Hematopoietic multipotent progenitor cell treated with erythropoietin and hydrocortisone succinate and interleukin-3 and kit ligand, for 6 days (in vitro differentiated cells): ENCODE measurements at places on chromosomes 3 and 15.

GRCh38 chr3:130276203-130276803 lies 69.2 kb upstream of the COL6A5 start:
- peak; percentile 81 for DNase-seq

- no peak for DNase-seq
Measured at GRCh38 chr3:195770081-195770840, 41.5 kb downstream of the MUC4 start.

DNA sequence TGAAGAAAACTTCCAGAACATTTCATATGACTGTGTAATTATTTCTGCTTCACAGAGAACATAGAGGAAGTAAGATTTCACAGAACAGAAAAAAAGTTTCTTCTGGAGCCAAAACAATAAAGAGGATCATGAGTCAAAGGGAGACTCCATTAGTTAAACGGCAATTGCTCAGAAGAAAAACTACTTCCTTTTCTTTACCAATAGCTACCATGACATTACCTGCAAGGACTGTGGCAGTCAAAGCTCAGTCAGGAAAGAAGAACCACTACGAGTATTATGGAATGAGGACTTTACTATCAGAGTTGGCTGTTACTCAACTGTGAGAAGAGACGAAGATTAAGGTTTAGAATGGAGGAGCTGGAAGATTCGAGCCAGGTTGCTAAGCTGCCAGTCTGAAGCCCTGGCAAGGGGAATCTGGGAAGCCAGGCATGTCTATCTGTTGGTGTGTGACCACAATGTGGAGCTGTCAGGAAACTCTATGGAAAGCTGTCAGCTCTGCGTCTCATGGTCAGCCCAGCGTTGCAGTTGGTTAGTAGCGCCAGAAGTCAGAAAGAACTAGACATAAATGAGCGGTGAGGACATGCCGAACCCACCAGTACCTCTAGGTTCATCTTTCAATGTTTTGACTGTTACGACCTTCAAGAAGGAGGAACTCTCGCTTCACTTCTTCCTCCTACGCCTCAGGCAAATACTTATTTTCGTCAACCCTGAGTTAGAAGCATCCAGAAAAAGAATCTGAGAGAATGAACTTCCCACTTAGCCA lies 604.3 kb downstream of the FGF12 start:
- DNase-seq = no peak

DNA sequence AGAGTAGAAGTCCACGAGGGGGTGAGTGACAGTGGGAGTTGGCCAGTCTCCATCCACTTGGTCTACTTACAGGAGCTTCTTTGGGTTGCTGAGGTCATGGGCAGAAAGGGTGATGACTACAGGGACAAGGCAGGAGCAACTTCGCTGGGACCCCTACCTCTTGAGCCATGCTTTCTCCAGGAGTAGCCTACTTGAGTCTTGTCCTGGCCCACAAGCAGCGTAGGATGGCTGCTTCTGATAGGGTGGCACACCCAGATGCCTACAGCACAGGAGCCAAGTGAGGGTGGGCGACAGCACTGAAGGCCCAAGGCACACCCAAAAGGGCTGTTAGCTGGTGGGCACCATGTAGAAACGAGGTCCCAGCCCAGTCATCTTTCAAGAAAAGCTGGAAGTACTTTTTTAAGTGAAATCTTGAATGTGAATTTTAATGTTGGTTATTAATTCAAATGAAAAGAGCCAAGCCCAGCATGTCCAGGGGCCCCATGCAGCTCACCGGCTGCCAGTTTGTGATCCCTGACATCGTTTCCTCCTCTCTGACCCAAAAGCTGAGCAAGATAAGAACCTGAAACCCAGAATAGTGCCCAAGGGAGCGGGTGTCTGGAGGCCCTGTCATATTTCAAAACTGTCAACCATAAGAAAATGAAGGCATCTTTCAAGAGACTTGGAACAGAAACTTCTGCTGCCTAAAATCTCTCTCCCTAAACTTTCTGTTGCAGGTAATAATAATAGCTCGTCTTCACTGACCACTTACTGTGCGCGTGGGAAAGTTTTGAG lies 2.2 kb upstream of the CPEB1 start:
- peak; percentile 41 for DNase-seq

DNA sequence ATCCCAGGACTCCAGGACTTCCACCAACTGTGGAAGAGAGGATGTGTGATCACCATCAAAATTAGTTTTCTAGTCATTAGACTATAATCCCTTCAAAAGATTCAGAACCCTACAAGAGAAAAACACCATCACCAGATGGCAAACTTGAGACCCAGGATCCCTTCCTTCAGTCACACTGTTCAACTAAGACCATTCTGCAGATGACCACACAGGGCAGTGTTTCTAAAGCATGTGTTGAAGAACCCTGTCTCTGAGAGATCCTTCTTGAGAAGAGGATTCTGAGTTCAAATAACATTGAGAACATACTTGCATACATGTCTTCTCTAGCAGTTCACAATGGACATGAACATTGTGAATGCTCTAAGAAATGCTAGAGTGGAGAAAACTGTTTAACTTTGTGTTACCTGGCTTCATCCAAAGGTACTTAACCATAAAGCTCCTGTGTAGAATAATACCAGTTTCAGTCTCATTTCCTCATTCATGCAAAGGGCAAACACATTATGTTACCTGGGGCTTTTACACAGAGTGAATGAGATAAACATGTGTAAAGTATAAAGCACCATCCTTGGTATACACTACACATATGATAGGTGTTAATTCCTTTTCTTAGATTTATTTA lies 2.4 kb upstream of the ADGRG7 start:
- DNase-seq = peak; percentile 12

DNA sequence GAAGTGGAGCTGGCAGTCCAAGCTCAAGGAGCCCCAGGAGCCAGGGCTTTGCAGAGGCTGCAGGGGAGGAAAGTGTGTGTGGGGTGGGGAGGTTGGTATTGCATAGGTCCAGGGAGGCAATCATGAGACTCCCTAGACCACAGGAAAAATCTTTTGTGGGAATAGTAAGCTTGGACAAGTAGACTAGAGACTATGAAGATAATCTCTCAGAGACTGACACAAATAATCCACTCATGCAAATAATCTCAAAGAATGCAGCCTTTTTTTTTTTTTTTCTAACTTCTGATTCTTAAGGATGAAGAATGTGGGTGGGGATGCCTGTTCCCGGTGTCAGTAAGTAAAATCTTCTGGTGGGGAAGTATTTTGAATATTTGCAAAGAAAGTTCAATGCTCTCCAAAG lies 113.7 kb downstream of the GREM1 start:
- no peak for DNase-seq

- peak; percentile 5 for DNase-seq
Measured at GRCh38 chr3:7205962-7206361, 345.0 kb downstream of the GRM7 start.

DNA sequence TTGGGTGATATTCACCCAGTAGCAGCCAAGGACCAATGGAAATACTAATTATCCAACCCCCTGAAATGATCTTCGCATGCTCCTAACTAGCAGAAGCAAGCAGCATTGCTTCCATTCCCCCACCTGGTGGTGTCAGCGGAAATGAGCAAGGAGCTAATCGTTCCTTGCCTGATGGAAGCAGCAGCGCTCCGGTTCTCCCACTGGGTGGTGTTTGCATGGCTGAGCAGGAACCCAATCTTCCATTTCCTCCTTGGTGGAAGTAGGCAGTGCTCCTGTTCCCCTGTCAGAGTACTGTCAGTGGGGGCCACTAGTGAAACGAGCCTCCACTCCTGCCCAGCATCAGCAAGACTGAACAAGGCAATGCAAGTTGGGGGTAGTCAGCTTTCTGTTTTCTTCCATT lies 311.5 kb downstream of the CACNA2D3 start:
- peak; percentile 18 for DNase-seq

- DNase-seq = no peak
Measured at GRCh38 chr15:59221511-59222505, 15.2 kb downstream of the LDHAL6B start.

- no peak for DNase-seq
Measured at GRCh38 chr15:32840507-32841245, 122.9 kb downstream of the GREM1 start.

- DNase-seq = peak; percentile 68
Measured at GRCh38 chr3:37147666-37148065, 26.7 kb downstream of the LRRFIP2 start.

GRCh38 chr15:43127752-43128151 lies 5.6 kb upstream of the TMEM62 start:
- no peak for DNase-seq

GRCh38 chr3:17140670-17141505 lies 256.1 kb downstream of the PLCL2 start:
- DNase-seq = no peak

DNA sequence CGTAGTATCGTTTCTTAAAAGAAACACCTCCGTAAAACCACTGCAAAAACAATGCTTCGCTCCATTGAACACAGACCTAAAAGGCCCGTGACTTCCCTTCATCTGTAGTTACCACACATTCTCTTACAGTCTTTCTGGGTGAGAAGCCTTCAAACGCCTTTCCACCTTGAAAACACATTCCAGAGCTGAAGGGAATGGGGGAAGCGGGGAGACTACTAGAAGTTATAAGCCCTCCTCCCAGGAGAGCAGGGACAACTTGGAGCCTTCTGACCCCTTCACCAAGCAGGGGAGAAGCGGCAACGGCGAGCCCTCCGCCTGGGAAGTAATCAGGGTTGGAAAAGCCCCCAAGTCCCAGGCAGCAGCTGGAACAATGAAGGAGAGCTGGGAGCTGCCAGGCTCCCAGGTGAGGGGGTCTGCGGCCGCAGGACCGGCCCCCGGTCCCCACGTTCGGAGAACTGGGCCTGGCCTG lies 461 bp downstream of the SECISBP2L start:
- DNase-seq = peak; percentile 61

GRCh38 chr3:52022323-52023100 lies 26.8 kb upstream of the RPL29 start:
- peak; percentile 42 for DNase-seq

GRCh38 chr3:9397906-9398699 lies 688 bp downstream of the SETD5 start:
- peak; percentile 77 for DNase-seq

- peak; percentile 87 for DNase-seq
Measured at GRCh38 chr3:71006810-71007785, 576.4 kb downstream of the FOXP1 start.

- no peak for DNase-seq
Measured at GRCh38 chr3:75049533-75049932, 435.1 kb upstream of the CNTN3 start.

DNA sequence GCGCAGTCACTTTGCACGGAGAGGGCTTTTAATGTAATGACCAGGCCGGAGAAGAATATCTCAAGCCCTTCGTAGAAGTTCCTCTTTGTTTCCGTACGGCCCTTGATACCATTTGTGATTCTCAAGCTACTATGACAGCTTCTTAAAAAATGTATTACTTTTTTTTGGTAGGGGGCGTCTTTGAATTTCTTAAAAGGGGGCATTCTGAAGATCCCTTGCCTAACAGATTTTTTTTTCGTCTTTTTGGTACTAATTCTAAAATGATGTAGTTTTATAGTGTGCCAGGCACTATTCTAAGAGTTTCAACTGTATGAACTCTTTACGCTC lies 614.0 kb downstream of the MCTP2 start:
- DNase-seq = no peak

GRCh38 chr15:79307251-79307650 lies 3.7 kb upstream of the TMED3 start:
- DNase-seq = no peak

DNA sequence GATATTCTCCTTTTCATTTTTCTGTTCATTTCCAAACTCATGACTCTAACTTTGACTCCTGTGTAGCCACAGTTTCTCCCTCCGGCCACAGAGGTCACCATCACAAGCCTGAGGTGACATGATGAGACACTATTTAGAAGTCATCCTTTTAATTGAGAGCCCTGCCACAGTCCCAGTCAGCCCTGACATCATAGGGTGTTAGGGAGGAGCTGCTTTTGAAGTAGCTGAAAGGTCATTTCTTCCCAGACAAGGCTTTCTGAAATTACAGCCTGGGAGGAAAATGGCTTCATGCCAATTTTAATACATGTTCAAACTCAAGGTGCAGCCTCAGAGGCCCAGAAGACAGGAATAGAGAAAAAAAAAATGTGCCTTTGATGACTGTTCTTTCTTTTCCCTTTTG lies 532.8 kb upstream of the TGFBR2 start:
- no peak for DNase-seq

DNA sequence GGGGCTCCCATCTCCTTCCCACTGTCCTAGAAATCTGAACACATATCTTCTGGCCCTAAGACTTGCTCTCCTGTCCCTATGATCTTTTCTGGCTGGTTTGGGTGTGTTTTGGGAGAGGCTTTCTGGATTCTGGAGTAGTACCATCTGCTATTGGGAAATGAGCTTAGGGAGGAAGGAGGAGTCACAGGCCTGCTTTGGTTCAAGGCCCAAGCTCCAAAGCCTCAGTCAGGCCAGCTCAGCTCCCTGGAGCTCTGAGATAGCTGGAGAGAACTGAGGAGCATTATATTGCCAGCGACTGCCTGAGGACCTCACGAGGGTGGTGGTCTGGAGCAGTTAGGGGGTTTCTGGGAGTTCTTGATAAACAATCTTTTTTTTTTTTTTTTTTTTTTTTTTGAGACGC lies 18.7 kb downstream of the RASGRF1 start:
- no peak for DNase-seq

GRCh38 chr15:33029109-33029652 lies 165.3 kb downstream of the FMN1 start:
- no peak for DNase-seq

DNA sequence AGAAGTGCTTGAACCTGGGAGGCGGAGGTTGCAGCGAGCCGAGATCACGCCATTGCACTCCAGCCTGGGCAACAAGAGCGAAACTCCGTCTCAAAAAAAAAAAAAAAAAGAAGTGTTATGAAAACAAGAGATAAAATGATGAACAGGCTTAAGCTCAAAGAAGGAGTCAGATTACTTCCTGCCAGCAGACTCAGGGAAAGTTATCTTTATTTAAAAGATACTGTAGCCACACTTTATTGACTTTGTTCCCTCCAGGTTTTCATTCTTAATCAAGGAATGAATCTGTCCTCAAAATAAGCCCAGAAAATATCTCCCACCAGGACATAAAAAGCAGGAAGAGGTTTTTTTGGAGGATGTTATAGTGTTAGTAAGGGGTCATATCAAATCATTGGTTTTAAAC lies 176.5 kb upstream of the KCNMB2 start:
- no peak for DNase-seq
